Activated CD8-positive, alpha-beta memory T cell treated with anti-CD3 and anti-CD28 coated beads, Interleukin-2, amount 10 ng/mL, durations not matched to agents 7 days and 5 days (primary cell): ENCODE measurements at places on chromosomes 7 and 10. TPM values are rescaled to one million over a fixed set of nuclear protein-coding genes. Genes with fewer than 3 reads are reported as not detected.

HOXA6 gene
- total RNA-seq, result not detected

SYNPO2L gene
- not detected for total RNA-seq

OR9A2 gene
- total RNA-seq, result not detected

CEP41 gene
- total RNA-seq, result 23.3 TPM

ADAM12 gene
- total RNA-seq, result 0.67 TPM

LMOD2 gene
- not detected for total RNA-seq

HKDC1 gene
- 0.61 TPM for total RNA-seq

- DNase-seq, result no peak
- H3K27ac ChIP-seq, result no peak overlapping the region
- peaks cover 2% of the 10 kb centered on the region for H3K36me3 ChIP-seq
- H3K4me1 ChIP-seq, result peaks cover 44% of the 10 kb centered on the region
- peaks cover 4% of the 10 kb centered on the region for H3K27me3 ChIP-seq
- H3K4me3 ChIP-seq, result no peak overlapping the region
These were observed 161.5 kb upstream of the AGR3 start for GRCh38 chr7:17043012-17043877.

DNA sequence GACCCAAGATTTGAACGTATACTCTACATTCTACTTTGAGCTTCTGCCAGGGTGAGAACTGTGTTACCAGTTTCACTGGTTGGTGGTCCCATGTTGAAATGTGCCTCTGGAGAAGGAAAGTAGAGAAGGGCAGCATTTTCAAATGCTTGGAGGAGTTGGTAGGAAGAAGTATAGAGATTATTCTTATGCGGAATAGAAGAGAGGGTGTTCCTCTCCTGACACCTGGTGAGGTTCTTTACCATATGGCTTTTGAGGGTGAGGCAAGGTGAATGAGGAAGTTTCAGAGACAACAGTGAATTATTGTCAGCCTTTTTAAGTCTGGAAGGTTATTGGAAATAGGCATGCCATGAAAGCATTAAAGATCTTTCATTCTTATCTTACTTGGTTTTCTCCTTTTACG, 34.3 kb downstream of the R3HCC1L start:
- DNase-seq, result no peak
- peaks cover 3% of the 10 kb centered on the region for H3K4me1 ChIP-seq
- H3K27ac ChIP-seq, result no peak overlapping the region

DNA sequence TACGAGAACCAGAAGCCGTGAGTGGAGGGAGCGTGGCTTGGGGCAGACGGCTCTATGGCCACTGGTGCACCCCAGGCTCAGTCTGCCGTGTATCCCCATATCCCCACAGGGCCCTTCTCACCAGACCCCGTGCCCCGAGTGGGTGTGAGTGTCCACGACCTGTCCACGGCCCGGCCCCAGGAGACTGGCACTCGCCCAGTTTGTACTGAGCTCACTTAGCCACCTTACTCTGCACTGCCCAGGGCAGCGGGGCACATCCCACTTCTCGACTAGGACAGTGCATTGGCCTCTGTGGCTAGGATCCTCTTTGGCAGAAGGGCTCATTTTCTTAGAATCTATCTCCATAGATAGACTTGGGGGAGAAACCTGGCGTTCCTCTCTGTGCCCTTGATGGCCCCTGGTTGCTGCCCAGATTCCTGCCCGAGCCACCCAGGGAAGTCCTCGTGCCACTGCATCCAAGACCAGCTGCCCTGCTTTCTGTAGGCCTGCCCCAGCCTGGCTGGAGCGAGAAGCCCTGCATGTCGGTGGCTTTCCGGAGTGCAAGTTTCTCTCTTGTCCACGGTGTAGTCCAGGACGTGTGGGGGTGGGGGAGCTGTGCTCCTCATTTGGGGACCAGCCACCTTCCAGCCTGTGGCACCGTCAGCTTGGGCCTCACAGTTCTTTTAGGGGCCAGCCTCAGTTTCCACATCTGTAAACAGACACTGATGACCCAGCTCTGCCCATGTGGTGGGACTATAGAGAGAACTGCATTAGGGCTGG, 11.9 kb downstream of the TMEM120A start:
- no peaks in the 10 kb centered on the region for H3K27me3 ChIP-seq
- H3K36me3 ChIP-seq, result peaks cover 2% of the 10 kb centered on the region
- H3K4me1 ChIP-seq, result no peaks in the 10 kb centered on the region
- DNase-seq, result no peak

- H3K27ac ChIP-seq, result no peak overlapping the region
- no peaks in the 10 kb centered on the region for H3K27me3 ChIP-seq
- DNase-seq, result no peak
- H3K4me1 ChIP-seq, result no peaks in the 10 kb centered on the region
These were observed 135.9 kb upstream of the MBL2 start for GRCh38 chr10:52908478-52908877.

DNA sequence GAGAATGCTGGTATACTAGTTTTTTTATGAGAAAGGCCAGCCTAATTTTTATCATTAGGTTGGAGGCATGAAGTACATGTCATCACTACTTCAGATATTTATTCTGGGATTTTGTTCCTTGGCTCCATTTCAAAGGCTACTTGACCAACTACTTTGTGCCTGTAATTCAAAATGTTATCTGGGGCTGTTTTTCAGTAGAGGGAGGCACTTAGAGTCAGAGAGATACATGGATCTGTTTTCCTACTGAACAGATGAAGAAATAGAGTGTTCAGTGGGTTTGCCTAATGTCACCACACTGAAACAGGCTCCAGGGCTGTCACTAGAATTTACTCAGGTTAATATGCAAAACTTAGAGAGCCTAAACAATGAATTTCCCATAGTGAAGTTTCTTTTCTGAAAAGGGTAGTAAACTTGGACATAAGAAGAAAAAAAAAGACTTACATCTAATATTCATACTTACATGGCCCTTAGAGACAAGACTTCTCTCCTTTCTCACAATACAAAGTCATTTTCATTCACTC, 127.3 kb upstream of the ITGB1 start:
- no peak overlapping the region for H3K4me3 ChIP-seq
- H3K27me3 ChIP-seq, result no peaks in the 10 kb centered on the region
- peaks cover 3% of the 10 kb centered on the region for H3K36me3 ChIP-seq
- DNase-seq, result no peak
- peaks cover 13% of the 10 kb centered on the region for H3K4me1 ChIP-seq

DNA sequence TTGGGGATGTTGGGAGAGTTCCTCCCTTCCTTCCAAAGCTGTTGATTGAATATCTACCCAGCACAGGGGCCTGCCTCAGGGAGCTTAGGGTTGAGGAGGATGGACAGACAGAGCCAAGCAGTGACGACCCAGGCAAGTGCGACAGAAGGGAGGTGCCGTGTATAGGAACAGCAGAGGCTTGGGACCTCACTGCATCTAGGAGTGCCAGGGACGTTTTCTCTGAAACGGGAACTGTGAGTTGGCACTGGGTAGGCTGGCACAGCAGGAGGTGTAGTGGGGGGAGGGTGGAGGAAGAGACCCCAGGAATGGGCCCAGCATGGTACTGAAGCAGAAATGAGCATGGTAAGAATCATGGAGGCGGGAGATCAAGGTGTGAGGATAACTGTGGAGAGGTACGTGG, 55.3 kb upstream of the MGMT start:
- no peaks in the 10 kb centered on the region for H3K36me3 ChIP-seq
- H3K27me3 ChIP-seq, result peaks cover 8% of the 10 kb centered on the region
- H3K4me1 ChIP-seq, result no peaks in the 10 kb centered on the region
- no peak for DNase-seq

- no peak for DNase-seq
- no peak overlapping the region for H3K27ac ChIP-seq
- no peaks in the 10 kb centered on the region for H3K36me3 ChIP-seq
- H3K4me1 ChIP-seq, result no peaks in the 10 kb centered on the region
- no peak overlapping the region for H3K4me3 ChIP-seq
These were observed 1.7 kb downstream of the CALD1 start for GRCh38 chr7:134781171-134781570.

DNA sequence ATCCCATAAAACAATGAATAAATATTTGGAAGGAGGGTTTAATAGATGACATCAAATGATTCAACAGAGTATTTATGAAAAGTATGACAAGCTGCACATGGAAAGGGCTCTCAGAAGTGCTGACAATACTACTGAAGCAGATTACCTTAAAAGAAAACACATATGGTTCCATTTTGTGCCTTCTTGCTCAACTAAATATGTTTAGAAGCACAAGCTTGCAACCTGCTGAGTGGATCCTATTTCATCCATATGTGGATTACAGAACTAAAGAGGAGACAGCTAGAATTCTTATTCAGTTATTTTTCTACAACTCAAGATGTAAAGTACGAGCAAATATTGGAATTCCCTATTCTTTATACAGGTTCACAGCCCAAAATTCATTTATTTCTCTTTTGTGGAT, 340.6 kb downstream of the TFEC start:
- no peaks in the 10 kb centered on the region for H3K36me3 ChIP-seq
- H3K27me3 ChIP-seq, result no peaks in the 10 kb centered on the region
- no peak overlapping the region for H3K27ac ChIP-seq
- no peak overlapping the region for H3K4me3 ChIP-seq

DNA sequence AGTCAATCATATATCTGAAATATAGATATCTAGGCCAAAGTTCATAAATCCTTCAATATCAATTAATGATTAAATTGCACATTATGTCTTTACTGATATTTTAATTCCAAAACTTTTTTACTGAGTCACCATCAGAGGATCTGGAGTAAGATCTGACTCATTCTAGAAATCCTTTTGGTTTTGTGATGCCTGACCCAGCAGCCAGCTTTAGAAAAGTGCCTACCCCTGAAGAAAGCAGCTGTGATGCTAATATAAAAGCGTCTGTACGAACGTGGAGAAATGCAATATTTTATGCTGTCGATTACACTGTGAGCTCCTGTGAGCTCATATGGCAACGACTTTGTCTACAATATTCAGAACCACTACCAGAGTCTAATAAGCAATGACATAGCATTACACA, 142.5 kb upstream of the LRRTM3 start:
- no peaks in the 10 kb centered on the region for H3K4me1 ChIP-seq
- H3K4me3 ChIP-seq, result no peak overlapping the region
- no peak overlapping the region for H3K27ac ChIP-seq
- H3K36me3 ChIP-seq, result no peaks in the 10 kb centered on the region
- no peaks in the 10 kb centered on the region for H3K27me3 ChIP-seq

- H3K27ac ChIP-seq, result peak overlapping the region; percentile 85
- H3K4me1 ChIP-seq, result peaks cover 52% of the 10 kb centered on the region
- peak overlapping the region; percentile 86 for H3K4me3 ChIP-seq
- no peaks in the 10 kb centered on the region for H3K27me3 ChIP-seq
- DNase-seq, result peak; percentile 79
These were observed 95.4 kb downstream of the ELMO1 start for GRCh38 chr7:37352974-37353948.

DNA sequence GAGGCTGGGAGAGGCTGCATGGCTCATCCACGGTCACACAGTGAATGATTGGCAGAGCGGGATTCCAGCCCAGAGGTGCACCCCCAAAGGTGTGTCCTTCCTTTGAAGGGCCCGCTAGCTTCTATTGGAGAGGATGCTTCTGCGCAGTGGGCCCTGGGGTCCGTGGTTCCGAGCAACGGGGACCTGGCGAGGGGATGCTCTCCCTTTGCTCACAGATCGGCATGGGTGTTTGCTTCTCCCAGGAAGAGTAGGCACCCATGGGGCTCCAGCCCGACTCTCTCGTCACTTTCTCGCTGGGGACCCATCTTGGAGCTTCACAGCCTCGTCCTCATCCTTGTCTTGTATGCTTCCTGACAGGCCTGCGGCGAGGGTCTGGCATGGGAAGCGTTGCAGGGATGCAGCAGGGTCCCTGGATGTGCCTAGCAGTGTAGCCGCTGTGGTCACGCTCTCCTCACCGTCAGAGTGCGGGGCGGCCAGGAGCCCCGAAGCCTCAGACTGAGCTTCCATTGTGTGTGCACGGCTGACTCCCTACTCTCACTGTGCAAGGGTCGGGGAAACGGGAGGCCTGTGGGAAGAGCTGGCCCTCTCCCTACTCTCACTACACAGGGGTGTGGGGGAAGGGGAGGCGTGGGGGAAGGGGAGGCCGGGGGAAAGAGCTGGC, 538.5 kb upstream of the FOXK1 start:
- no peak for DNase-seq
- H3K4me3 ChIP-seq, result no peak overlapping the region
- no peaks in the 10 kb centered on the region for H3K36me3 ChIP-seq
- H3K27me3 ChIP-seq, result no peaks in the 10 kb centered on the region
- no peaks in the 10 kb centered on the region for H3K4me1 ChIP-seq
- no peak overlapping the region for H3K27ac ChIP-seq

DNA sequence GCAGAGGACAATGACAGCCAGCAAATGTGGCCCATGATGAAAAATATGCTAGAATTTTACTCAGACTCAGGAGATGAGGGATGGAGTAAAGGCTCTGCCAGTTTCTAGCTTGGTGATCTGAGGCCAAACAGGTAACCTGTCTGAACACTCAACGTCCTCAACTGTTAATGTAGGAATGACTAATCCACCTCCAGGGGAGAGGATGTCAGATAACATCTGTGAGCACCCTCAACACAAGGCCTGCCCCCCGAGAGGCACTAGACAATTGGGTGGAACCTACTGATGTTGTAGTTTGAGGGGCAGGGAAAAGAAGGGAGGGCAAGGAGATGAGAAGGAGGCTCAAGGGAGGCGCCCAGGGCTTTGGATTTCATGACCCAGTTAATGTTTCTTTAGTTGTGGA, 445.1 kb downstream of the PLXNA4 start:
- peaks cover 9% of the 10 kb centered on the region for H3K4me1 ChIP-seq
- no peak overlapping the region for H3K27ac ChIP-seq
- no peaks in the 10 kb centered on the region for H3K36me3 ChIP-seq
- no peak for DNase-seq

DNA sequence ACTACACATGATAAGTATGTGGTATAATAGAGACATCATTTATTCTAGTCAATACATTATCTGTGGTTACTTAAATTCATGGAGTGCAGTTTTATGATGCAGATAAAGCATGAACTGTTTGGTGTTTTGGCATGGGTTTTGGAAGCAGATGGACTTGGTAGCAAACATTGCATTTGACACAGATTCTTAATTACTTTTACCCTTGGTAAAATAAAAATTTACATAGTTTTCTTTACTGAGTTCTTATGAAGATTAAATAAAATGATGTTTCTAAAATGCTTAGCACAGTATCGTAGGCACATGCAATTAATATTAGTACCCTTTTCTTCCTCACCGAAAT, 92.0 kb downstream of the ABCA13 start:
- H3K4me1 ChIP-seq, result no peaks in the 10 kb centered on the region
- H3K27me3 ChIP-seq, result peaks cover 27% of the 10 kb centered on the region
- no peak for DNase-seq
- H3K4me3 ChIP-seq, result no peak overlapping the region
- H3K36me3 ChIP-seq, result no peaks in the 10 kb centered on the region

GRCh38 chr7:101933688-101934121, 116.3 kb downstream of the CUX1 start:
- no peak for DNase-seq
- no peaks in the 10 kb centered on the region for H3K27me3 ChIP-seq
- no peak overlapping the region for H3K27ac ChIP-seq
- peaks cover 3% of the 10 kb centered on the region for H3K36me3 ChIP-seq

DNA sequence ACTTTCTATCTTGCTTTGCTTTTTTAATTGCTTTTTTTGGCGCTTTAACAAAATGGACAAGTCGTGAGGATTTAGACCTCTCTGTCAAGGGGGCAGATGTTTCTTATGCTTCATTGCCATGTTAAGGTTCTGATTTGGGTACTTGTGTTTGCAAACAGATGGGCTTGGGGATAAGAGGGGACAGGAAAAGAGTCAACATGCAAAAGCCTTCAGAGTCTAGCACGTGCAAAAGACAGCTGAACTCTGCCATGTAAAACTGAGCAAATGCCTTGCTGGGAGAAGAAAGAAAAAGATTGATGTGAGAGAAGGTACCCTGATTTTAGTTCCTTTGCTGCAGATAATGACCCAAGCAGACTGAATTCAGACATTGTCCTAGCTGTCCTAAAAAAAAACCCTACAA, 173.1 kb downstream of the KIAA1217 start:
- no peaks in the 10 kb centered on the region for H3K36me3 ChIP-seq
- no peaks in the 10 kb centered on the region for H3K27me3 ChIP-seq
- H3K4me3 ChIP-seq, result no peak overlapping the region
- no peak for DNase-seq
- no peaks in the 10 kb centered on the region for H3K4me1 ChIP-seq
- no peak overlapping the region for H3K27ac ChIP-seq
